Activated T-helper 17 cell treated with anti-CD3 and anti-CD28 coated beads, Interleukin-2, amount 50 U/mL, for 72 hours (primary cell): ENCODE measurements at places on chromosomes 4 and X.

GRCh38 chr4:148445071-148445859, 3.1 kb upstream of the NR3C2 start:
- ATAC-seq, result no peak

- no peak for ATAC-seq
These were observed 7.0 kb downstream of the TNIP3 start for GRCh38 chr4:121156822-121157769.

GRCh38 chr4:26780539-26780938, 80.1 kb upstream of the STIM2 start:
- ATAC-seq, result peak; percentile 60

GRCh38 chr4:74161666-74162450, 3.9 kb downstream of the MTHFD2L start:
- no peak for ATAC-seq

GRCh38 chr4:173270312-173271027, 63.7 kb downstream of the HMGB2 start:
- no peak for ATAC-seq

DNA sequence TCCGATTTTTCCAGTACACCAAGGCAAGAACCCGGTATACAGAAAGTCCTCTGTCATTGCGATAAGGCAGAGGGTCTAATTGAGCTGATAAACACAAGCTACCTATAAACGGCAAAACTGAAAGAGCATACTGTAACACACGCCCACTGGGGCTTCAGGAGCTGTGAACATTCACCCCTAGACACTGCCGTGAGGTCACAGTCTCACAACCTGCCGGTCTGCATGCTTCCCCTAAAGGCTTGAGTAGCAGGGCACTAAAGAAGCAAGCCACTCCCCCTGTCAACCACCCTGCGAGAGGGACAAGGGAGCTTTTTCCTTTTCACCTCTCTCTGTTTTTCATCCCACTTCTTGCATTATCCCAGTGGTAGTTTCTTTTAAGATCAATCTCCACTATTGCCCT, 22.4 kb upstream of the F9 start:
- ATAC-seq, result no peak
